ENCODE measurements at places on chromosomes 16 and 17.

GRCh38 chr16:85637061-85637807 lies 24.1 kb downstream of the GSE1 start:
- no peak for DNase-seq

DNA sequence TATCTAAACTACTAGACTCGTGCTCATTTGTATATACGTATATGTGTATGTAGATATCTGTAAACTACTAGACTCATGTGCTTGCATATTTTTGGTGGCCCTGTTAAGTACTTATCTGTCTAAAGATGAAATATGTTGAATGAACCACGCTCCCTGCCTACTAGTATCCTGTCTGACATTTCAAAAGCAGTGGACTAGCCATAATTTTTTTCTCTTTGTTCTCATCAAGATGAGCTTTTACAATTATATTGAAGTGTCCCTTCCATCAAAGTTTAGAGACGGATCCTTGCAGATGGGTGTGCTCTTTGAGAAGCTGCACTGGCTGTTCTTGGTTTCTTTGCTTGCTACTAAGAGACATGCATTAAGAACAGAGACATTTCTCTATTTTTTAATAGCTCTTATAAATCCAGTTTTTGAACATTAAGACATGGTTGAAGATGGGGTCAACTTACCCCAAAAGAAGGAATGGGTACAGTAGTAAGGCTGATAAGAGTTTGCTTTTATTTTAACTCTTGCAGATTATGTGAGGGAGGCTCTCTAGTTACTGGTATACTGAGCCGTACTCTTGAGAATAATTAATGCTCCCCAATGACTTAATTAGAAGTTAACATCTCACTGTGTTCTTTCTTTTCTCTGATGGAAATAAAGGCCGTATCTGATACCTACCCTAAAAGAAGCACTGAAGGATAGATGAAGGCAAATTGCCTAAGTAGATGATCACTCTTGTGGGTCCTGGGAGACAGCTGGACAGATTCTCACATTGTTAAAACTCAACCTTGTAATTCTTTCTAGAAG lies 3.4 kb downstream of the CNTNAP4 start:
- DNase-seq, result no peak

GRCh38 chr17:32976605-32977004 lies 15.0 kb upstream of the SPACA3 start:
- no peak for DNase-seq

DNA sequence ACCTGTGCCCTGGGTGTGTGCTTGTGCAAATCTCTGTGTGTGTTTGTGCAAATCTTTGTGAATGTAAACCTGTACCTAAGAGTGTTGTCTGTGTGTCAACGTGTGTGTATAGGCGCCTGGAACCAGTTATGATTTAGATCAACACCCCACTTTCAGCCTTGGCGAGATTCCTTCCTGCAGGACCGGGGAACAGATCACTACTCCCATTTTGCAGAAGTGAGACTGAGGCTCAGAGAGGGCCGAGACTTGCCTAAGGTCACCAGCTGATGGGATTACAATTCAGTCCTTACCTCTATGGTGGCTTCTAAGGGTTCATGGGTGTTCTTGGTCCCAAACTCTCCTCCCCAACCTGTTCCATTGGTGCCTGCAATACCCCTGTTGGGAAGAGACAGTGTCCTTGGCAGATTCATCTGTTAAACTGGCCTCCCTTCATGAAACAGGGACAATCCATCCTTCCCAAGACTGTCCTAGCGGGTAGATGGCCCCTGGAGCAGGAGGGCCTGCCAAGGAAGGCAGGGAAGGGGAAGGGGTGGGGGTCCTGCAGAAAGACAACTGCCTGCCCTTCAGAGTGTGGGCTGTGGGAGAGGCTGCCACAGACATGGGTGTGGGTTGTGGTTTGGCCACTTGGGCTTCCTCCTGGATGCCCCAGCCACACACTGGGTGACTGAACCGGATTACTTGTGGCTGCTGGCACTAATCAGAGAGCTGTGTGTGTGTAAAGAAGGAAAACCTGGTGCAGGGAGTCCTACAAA lies 6.9 kb upstream of the MAPK7 start:
- DNase-seq, result no peak

DNA sequence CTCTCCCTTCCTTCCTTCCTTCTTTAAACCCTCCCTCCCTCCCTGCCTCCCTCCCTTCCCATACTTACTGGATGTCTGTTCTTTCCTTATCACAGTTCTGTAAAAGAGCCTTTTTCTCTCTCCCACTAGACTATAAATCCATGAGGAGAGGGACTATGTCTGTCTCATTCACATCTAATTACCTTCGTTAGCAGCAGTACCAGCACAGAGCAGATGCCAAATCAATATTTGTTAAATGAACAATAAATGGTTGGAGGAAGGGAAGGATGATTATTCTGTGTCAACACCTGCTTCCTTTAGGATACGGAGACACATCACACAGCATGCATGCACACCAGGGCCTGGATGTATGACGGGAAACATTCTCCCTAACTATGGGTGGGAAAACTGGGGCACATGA lies 94.2 kb downstream of the DNAH3 start:
- no peak for DNase-seq
